ENCODE measurements at places on chromosomes 11 and 22.

- H3K27me3 ChIP-seq: peaks cover 2% of the 10 kb centered on the region
- H3K4me1 ChIP-seq: no peaks in the 10 kb centered on the region
- no peak overlapping the region for H3K4me3 ChIP-seq
- DNase-seq: no peak
Measured at GRCh38 chr11:132486060-132486459, 1046.2 kb downstream of the OPCML start.

- peaks cover 4% of the 10 kb centered on the region for H3K27me3 ChIP-seq
- H3K36me3 ChIP-seq: no peaks in the 10 kb centered on the region
- no peak overlapping the region for H3K27ac ChIP-seq
- H3K4me3 ChIP-seq: no peak overlapping the region
Measured at GRCh38 chr22:22878801-22879674, 8.6 kb upstream of the IGLL5 start.

GRCh38 chr22:31087744-31088215 lies 6.7 kb downstream of the SMTN start:
- no peak overlapping the region for H3K4me3 ChIP-seq
- H3K36me3 ChIP-seq: no peaks in the 10 kb centered on the region
- peaks cover 2% of the 10 kb centered on the region for H3K27me3 ChIP-seq

DNA sequence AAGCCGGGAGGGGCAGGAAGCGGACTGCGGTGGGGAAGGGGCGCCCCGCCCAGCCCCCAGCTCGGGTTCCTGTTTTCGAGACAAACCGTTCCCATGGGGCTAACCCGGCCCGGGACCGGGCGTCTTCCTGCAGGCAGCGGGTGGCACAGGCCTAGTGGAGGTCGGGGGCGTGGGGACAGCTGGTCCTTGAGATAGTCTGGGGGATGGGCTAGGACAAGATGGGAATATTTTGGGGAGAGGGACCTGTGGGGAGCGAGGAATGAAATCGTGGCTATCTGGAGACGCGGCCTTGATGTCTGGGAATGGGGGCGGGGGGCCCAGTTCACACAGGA lies 1.2 kb upstream of the RASGRP2 start:
- H3K4me1 ChIP-seq: peaks cover 4% of the 10 kb centered on the region
- peak overlapping the region; percentile 55 for H3K27ac ChIP-seq
- peaks cover 2% of the 10 kb centered on the region for H3K36me3 ChIP-seq
- DNase-seq: no peak

GRCh38 chr11:115657586-115657985 lies 153.4 kb upstream of the CADM1 start:
- H3K27ac ChIP-seq: no peak overlapping the region
- H3K4me1 ChIP-seq: peaks cover 33% of the 10 kb centered on the region
- no peak overlapping the region for H3K4me3 ChIP-seq
- no peaks in the 10 kb centered on the region for H3K36me3 ChIP-seq
- no peak for DNase-seq

GRCh38 chr22:20459152-20459542 lies 21.5 kb upstream of the SCARF2 start:
- no peak overlapping the region for H3K27ac ChIP-seq
- H3K27me3 ChIP-seq: peaks cover 2% of the 10 kb centered on the region
- DNase-seq: no peak
- H3K36me3 ChIP-seq: no peaks in the 10 kb centered on the region

DNA sequence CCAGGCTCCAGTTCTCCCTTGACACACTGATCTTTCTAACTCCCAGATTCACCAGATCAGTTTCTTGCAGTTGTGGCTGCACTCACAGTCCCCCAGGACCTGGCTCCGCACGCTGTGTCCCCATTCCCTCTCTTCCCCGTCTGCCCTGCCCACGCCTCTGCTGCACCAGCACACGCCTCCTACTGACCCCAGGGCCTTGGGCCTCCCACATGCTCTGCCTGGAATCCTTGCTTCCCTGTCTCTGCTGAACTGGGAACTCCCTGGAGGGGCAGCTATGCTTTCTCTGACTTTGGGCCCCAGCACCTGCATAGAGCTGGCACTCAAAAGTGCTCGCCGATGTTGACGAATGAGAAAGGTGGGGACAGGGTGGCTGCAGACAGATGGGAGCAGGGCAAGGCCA lies 68.9 kb downstream of the MYO7A start:
- H3K4me1 ChIP-seq: peaks cover 22% of the 10 kb centered on the region
- H3K27me3 ChIP-seq: peaks cover 10% of the 10 kb centered on the region
- H3K4me3 ChIP-seq: peak overlapping the region; percentile 12
- DNase-seq: peak; percentile 42
- H3K27ac ChIP-seq: peak overlapping the region; percentile 55

DNA sequence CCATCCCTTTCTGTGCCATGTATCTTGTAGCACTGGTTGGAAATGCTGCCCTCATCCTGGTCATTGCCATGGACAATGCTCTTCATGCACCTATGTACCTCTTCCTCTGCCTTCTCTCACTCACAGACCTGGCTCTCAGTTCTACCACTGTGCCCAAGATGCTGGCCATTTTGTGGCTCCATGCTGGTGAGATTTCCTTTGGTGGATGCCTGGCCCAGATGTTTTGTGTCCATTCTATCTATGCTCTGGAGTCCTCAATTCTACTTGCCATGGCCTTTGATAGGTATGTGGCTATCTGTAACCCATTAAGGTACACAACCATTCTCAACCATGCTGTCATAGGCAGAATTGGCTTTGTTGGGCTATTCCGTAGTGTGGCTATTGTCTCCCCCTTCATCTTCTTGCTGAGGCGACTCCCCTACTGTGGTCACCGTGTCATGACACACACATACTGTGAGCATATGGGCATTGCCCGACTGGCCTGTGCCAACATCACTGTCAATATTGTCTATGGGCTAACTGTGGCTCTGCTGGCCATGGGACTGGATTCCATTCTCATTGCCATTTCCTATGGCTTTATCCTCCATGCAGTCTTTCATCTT lies 414 bp downstream of the OR52D1 start:
- no peaks in the 10 kb centered on the region for H3K4me1 ChIP-seq
- no peaks in the 10 kb centered on the region for H3K36me3 ChIP-seq
- H3K27ac ChIP-seq: no peak overlapping the region
- no peaks in the 10 kb centered on the region for H3K27me3 ChIP-seq
- H3K4me3 ChIP-seq: no peak overlapping the region

DNA sequence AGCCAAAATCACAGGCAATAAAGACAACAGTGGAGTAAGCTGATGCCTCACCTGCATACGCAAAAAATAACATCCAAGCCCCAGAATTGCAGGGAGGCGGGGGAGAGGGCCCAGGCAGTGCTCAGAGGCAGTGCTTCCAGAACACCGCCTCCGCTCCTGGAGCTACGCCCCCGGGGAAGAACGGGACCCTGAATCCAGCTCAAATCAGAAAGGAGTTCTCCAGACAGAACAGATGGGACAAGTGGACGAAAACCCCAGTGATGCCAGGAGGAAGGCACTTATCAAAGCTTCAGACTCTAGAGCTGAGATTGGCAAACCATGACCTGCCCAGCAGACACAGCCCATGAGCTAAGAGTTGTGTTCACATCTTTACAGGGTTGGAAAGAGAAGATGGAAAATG lies 683.9 kb downstream of the TBC1D22A start:
- H3K27me3 ChIP-seq: peaks cover 17% of the 10 kb centered on the region
- no peak overlapping the region for H3K27ac ChIP-seq
- H3K4me1 ChIP-seq: no peaks in the 10 kb centered on the region
- no peak overlapping the region for H3K4me3 ChIP-seq
- peaks cover 15% of the 10 kb centered on the region for H3K36me3 ChIP-seq
- DNase-seq: no peak

DNA sequence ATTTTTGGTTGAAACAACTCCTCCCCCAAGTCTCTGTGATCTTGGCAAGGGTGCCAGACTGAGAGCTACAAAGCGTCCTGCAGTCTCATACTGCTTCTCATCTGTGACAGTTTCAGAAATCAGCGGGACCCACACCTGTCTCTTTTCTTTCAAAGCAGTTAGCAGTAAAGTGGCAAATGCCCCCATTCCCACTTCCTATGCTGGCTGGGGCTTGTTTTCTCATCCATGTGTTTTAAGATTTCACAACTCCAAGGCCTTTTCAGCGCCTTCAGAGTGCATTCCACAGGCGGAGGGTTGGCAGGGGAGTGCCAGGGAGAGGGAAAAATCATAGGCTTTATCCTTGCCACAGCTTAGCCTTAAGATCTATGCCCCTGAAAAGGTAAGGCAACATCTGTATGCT lies 493.5 kb downstream of the OPCML start:
- H3K36me3 ChIP-seq: no peaks in the 10 kb centered on the region
- H3K4me1 ChIP-seq: peaks cover 30% of the 10 kb centered on the region
- DNase-seq: no peak
- H3K27ac ChIP-seq: no peak overlapping the region
- H3K4me3 ChIP-seq: no peak overlapping the region

- no peak overlapping the region for H3K27ac ChIP-seq
- DNase-seq: no peak
- peaks cover 8% of the 10 kb centered on the region for H3K27me3 ChIP-seq
- H3K4me1 ChIP-seq: peaks cover 18% of the 10 kb centered on the region
- no peaks in the 10 kb centered on the region for H3K36me3 ChIP-seq
- no peak overlapping the region for H3K4me3 ChIP-seq
Measured at GRCh38 chr11:2671748-2672147, 28.0 kb downstream of the KCNQ1OT1 start.

DNA sequence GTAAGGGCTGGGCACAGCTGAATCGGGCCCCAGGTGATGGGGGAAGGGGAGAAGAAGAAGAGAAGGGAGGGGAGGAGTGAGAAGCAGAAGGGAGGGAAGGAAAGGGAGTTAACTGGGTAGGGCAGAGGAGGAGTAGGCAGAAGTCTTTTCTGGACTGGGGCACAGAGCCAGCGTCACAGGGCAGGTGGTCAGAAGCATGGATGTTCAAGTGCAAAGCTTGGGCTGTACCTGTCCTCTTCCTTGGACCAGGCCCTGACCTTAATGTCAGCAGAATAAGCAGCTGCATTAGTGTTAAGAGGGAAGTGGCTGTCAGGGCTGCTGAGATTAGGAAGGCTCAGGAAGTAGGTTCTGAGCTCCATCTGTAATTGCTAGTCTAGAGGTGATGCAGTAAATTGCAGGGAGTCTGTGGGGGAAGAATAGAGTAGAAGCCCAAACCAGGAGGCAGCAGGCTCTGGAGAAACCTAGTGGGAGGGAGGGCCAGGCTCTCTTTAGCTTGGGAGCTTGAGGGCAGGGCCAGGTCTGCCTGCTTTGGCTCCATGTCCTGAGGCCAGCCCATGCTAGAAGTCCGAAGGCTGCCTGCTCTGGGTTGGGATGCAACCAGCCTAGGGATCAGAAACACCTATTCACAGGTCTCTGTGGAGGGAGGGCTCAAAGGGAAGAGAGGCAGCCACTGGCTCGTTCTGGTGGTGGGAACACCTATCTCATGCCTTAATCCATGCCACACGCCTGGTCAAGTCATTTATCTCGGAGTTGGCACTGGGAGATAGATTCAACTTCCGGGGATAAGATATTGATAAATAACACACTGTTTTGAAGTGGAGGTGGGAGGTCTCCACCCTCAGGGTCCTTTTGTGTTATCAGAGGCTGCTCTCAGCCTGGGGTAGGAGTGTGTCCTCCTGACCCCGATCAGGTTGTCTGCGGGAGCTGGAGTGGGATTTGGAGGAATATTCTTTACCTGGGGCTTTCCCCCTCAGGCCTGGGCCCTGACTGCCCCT lies 1.7 kb upstream of the UCP3 start:
- DNase-seq: no peak
- no peaks in the 10 kb centered on the region for H3K27me3 ChIP-seq
- peaks cover 3% of the 10 kb centered on the region for H3K4me1 ChIP-seq
- no peak overlapping the region for H3K27ac ChIP-seq
- H3K4me3 ChIP-seq: no peak overlapping the region
- no peaks in the 10 kb centered on the region for H3K36me3 ChIP-seq

- no peak overlapping the region for H3K4me3 ChIP-seq
- H3K36me3 ChIP-seq: no peaks in the 10 kb centered on the region
- H3K27me3 ChIP-seq: peaks cover 2% of the 10 kb centered on the region
Measured at GRCh38 chr11:13289081-13289480, 11.5 kb downstream of the BMAL1 start.

- peaks cover 1% of the 10 kb centered on the region for H3K27me3 ChIP-seq
- no peaks in the 10 kb centered on the region for H3K36me3 ChIP-seq
- H3K4me3 ChIP-seq: no peak overlapping the region
- no peaks in the 10 kb centered on the region for H3K4me1 ChIP-seq
Measured at GRCh38 chr22:46748908-46749675, 11.0 kb upstream of the CERK start.

GRCh38 chr22:19843107-19843856 lies 11.4 kb downstream of the GNB1L start:
- H3K27me3 ChIP-seq: peaks cover 4% of the 10 kb centered on the region
- no peaks in the 10 kb centered on the region for H3K4me1 ChIP-seq
- H3K4me3 ChIP-seq: no peak overlapping the region
- no peak for DNase-seq

DNA sequence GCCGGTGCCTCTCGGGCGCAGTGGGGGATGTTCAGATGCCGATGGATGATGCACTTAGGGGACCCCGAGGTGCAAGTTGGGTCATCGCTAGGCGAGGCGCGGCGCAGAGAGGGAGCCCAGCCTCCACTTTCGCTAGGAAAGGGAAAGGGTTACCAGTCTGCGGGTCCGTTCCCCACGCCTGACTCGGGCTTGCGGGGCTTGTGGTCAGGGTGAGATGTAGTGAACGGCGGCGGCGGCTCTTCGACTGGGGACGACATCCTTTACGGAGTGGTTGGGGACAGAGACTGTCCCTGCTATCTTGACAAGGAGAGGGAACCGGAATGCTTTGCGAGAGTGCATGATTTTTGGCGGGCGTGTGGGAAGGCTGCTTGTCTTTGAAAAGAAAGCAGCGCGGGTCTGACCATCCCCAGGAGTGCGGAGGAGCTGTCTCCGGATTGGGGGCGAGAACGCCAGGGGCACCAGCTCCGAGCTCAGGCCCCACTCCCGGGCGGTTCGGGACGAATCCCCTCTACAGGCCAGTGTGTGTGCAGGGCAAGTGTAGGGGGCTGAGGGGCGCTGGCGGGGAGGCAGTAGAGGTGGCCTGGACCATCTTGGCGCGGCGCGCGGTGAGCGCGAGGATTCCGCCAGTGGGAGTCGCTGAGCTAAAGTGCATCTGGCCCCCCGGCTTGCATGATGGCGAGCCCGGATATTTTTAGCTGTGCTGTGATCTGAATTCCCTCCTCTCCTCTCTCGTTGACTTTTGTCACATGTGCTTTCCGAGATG lies 1.1 kb downstream of the FAT3 start:
- peak overlapping the region; percentile 96 for H3K4me3 ChIP-seq
- H3K36me3 ChIP-seq: peaks cover under 1% of the 10 kb centered on the region
- peaks cover 17% of the 10 kb centered on the region for H3K27me3 ChIP-seq
- DNase-seq: peak; percentile 65
- H3K4me1 ChIP-seq: peaks cover 33% of the 10 kb centered on the region
- H3K27ac ChIP-seq: peak overlapping the region; percentile 75

All from glutamatergic neuron (in vitro differentiated cells).